ENCODE measurements at places on chromosomes 4 and X.

DNA sequence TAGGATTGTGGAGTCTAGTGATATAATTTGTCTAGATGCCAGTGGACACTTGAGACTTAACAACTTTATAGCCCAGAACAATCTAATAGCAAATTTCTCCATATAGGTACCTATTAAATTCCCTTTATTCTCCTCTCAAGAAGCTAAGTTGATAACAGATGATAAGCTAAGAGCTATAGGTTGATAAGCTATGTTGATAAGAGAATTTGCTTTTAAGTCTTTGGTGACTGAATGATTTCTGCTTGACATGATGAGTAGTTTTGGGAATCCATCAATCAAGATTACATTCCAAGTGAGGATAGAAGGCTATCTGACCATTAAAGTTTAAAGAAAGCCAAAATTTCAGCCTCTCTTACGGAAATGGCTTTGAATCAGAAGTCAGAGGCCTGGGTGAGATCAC lies 131.6 kb downstream of the EMCN start:
- no peak for DNase-seq

- DNase-seq = no peak
Observed at GRCh38 chrX:136694431-136695087, 46.6 kb downstream of the CD40LG start.

DNA sequence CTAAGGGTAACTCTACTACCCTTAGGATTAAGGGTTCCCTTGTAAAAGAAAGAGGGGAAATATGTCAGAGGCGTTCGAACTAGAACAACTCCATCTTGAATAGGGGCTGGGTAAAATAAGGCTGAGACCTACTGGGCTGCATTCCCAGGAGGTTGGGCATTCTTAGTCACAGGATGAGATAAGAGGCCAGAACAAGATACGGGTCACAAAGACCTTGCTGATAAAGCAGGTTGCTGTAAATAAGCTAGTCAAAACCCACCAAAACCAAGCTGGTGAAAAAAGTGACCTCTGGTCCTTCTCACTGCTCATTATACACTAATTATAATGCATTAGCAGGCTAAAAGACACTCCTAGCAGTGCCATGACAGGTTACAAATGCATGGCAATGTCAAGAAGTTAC lies 922.0 kb downstream of the DMD start:
- no peak for DNase-seq

DNA sequence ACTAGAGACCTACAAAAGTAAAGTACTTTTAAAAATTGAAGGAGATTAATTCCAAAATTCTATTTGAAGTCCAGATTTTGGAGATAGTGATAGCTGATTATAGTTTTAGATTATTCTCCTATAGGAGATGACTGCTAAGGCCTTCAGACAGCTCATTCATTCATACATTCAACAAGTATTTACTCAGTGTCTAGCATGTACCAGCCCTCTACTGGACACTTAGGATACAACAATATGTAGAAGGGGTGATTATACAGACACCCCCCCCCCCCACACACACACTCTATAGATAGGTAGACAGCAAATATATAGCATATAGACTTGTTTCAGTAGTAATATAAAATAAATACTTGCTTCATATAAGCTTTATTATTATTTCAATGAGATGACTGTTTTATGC lies 60.4 kb upstream of the TAF9B start:
- no peak for DNase-seq

GRCh38 chr4:85869181-85869580 lies 394.2 kb downstream of the ARHGAP24 start:
- DNase-seq = no peak

DNA sequence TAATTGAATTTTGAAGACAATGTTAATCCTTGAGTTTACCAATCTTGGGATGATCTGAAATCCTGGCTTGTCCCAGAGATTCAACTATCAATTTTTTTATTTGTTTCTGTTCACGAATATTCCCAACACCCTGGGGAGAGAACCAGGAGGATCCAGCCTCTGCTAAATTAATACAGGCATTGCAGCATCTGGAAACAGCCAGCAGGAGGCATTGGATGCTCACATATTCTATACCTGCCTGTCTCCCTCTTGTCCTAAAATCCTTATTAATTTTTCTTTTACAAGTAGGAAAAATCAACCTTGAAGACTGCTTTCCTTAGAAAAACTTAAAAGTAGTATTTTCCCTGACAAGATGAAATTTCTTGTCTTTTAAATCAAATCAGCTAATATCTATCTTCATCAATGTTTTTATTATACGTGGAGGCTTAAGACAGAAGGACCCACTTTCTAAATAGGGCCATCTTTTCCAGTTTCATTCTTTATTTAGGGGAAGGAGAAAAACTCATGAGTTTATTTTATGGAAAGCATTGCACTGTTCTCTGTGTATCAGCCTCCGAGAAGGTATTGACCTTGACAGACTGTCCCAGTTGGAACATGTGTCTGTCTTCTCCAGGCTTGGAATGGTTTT lies 102.4 kb downstream of the CLNK start:
- DNase-seq = no peak

- no peak for DNase-seq
Observed at GRCh38 chrX:103155201-103155600, 59.7 kb upstream of the BEX4 start.

DNA sequence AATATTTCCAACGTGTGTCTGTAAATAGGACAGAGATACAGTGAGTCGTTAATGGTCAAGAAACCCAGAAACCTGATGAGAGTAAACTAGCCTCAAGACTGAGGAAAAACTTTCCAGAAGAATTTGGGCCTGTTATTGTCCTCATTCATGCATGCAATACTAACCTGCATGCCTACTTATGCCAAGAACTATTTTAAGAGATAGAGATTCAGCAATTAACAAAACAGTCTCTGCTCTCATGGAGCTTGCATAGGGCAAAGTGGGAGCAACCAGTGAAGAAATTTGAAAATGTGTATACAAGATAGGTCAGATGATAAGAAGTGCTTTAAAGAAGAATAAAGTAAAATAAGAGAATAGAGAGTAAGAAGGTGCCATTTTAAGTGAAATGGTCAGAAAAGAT lies 66.1 kb upstream of the FRG1 start:
- DNase-seq = no peak

- DNase-seq = no peak
Observed at GRCh38 chrX:36414056-36414455, 494.5 kb downstream of the CFAP47 start.

GRCh38 chrX:82813671-82814078 lies 694.4 kb upstream of the POU3F4 start:
- no peak for DNase-seq

DNA sequence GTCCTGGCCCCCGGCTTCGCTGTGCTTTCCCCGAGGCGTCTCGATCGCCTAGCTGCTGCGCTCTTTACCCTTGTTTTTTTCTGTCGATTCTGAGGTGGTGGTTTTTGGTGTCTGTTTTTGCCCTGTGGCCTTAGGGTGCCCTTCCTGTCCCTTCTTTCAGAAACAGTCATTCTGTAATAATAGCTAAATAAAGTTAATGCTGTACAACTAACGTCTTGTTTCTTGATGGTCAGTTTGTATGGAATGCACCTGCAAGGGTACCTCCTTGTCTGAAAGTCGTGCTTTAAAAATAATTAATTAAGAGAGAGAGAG lies 686 bp downstream of the FIP1L1 start:
- no peak for DNase-seq

GRCh38 chr4:48665555-48666186 lies 114.4 kb downstream of the FRYL start:
- DNase-seq = no peak

- DNase-seq = no peak
Observed at GRCh38 chrX:152149648-152150047, 11.3 kb upstream of the MAGEA10 start.

DNA sequence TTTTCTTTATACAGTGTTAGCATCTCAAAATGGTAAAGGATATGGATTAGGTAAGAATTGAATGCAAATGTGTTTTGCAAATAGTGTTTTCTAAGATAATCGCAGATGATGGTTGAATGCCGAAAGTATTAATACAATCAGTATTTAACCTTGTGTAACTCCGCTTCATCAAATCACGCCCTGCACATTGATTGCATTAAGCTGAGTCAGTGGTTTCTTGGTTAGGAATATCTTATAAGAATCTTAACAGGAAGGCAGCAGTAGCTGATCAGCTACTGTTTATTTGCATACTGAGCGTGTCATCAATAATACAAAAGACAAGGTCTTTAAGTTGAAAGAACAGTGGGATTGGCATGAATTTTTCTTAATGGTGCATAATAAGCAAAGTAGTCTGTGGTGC lies 545.4 kb downstream of the RPA4 start:
- DNase-seq = no peak

GRCh38 chrX:118423558-118423957 lies 72.1 kb upstream of the DOCK11 start:
- DNase-seq = no peak

- DNase-seq = no peak
Observed at GRCh38 chr4:145852256-145852839, 86.3 kb downstream of the ZNF827 start.

DNA sequence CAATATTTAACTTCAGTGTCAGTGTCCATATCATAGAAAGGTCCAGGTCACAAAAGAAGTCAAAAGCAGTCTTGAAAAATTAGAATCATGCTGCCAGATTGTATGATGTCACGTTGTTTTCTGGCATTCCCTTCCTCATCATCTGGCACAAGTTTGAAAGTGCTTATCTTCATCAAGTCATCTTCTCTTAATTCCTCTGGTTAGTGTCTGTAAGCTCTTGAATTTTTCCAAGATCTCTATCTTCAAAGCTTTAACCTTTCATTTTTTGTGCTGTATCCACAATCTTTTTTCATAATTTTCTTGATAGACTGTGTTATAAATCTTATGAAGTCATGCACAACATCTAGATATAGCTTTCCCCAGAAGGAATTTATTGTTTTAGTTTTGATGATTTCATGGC lies 682.7 kb upstream of the AADAT start:
- DNase-seq = no peak

DNA sequence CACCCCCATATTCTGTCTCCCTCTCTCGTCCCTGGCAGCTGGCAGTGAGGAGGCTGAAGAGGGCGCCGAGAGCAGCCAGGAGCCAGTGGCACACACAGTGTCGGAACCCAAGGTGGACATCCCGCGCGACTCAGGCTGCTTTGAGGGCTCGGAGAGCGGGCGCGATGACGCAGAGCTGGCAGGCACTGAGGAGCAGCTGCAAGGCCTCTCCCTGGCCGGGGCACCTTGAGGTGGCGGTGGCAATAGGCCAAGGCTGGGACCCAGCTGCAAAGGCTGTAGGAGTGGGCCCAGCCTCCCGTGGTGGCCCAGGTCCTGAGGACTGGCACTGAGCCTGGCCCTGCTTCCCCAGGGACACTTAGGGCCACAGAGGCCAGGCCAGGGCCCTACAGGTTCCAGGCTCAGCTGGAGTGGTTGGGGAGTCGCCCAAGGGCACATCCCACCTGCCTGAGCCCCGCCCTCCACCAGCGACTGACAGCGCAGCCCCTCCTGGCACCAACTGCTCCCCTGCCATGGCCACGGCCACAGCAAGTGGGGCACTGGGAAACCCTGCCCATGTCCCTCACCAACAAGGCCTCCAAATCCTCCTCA lies 13.9 kb downstream of the SASH3 start:
- no peak for DNase-seq

DNA sequence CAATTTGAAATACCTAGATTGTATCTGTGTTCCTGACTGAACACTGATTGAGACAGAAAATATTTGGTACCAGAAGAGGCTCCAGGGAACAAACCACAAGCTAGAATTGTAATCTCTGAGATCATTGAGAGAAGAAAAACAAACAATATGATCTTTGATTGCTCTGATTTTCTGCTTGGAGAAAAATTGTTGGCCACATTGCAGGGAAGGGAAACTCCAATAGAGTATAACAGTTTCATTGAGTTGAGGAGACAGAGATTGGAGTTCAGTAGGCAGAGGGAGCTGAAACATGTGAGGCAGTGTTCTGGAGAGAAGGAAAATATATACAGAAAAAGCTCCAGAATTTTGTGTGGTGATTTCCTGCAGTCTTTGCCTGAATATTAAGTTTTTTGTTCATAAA lies 158.2 kb downstream of the C4orf33 start:
- no peak for DNase-seq

Measured in stimulated activated CD8-positive, alpha-beta memory T cell treated with anti-CD3 and anti-CD28 coated beads, Interleukin-4, amount 100 ng/mL, for 1 hour (primary cell).